ENCODE measurements at places on chromosomes 7 and 10. TPM values are rescaled to one million over a fixed set of nuclear protein-coding genes. Genes with fewer than 3 reads are reported as not detected.

- DNase-seq: no peak
Measured at GRCh38 chr10:102670871-102671434, 26.7 kb downstream of the TRIM8 start.

DNA sequence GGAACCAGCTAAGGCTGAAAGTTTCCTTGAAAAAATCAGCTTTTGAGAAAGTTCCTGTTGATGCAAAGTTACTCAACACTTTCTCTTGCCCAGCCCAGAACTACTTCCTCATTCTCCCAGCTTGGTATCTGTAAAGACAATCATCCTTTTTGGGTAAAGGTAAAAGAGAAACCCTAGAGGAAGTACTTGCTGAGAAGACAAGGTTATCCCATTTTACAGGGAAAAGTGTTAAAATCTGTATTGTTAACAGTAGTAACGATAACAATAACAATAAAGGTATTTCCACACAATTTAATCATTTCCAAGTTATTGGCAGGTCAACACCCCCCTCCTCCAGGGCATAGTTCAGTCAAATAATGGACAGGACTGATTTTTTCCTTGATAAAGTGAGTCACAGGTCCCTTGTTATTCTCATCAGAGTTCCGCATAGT lies 2.4 kb downstream of the ALOX5 start:
- no peak for DNase-seq

DNA sequence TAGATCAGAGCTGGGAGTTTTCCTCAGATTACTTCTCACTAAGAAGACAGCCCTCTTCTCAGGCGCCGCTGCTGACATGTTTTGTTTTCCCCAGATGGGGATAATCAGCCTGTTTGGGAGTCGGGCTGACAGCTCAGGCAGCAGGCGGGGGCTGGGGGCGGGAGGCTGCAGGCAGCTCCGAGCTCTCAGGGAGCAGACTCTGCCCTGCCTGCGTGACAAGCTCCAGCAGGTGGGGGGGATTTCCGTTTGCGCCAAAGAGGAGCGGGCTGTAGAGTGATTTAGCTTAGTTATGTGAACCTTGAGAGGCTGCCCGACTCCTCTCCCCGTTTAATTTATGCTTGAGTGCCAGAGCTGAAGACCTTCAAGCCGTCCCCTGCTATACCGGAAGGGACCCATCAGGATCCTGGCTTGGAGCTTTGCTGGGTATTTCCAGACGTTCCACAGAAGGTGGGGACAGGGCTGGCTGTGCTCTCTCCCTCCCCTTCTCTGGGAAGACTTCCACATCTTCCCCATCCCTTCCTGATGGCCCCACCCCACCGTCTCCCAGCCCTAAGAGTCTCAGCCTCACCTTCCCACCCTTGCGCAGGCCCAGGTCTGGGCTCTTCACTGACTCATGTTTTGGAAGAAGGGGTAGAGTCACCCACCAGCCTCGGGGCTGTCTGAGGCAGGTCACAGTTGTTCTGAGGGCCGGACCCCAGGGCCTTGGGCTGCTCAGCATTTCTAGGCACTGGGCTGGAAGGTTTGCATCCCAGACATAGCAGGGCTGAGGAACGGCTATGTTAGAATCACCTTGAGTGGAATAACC lies 24.7 kb upstream of the ADCYAP1R1 start:
- peak; percentile 95 for DNase-seq

DNA sequence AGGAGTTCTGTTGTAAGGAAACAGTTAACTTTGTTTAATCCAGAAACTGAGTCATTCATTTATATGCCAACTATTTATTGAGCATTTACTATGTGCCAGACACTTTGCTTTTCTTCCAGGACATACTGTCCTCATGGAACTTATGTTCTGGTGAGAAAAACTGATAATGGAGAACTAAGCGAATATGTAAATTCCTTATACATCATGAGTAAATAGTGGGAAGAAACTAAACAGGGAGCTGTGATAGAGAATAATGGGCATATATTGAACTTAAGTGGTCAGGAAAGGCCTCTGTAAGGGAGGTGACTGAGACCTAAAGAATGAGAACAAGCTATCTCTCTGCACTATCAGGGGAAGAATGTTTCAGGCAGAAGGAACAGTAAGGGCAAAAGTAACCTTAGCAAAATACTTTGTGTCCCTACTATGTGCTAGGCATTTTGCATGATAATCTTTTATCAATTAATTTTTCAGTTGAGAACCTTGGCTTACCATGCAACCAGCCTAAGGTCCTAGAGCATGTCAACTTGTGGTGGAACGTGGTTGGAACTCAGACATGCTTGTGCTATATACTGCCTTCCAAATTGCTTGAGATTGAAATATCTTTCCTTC lies 45.4 kb downstream of the ST7 start:
- DNase-seq: no peak

- no peak for DNase-seq
Measured at GRCh38 chr10:77498210-77498609, 139.4 kb downstream of the KCNMA1 start.

GRCh38 chr7:151867912-151868311 lies 9.0 kb downstream of the PRKAG2 start:
- no peak for DNase-seq

- peak; percentile 61 for DNase-seq
Measured at GRCh38 chr7:37433166-37433565, 15.5 kb downstream of the ELMO1 start.

- no peak for DNase-seq
Measured at GRCh38 chr10:18306031-18306430, 165.8 kb downstream of the CACNB2 start.

GRCh38 chr10:113285305-113285704 lies 267.5 kb upstream of the HABP2 start:
- peak; percentile 84 for DNase-seq

DNA sequence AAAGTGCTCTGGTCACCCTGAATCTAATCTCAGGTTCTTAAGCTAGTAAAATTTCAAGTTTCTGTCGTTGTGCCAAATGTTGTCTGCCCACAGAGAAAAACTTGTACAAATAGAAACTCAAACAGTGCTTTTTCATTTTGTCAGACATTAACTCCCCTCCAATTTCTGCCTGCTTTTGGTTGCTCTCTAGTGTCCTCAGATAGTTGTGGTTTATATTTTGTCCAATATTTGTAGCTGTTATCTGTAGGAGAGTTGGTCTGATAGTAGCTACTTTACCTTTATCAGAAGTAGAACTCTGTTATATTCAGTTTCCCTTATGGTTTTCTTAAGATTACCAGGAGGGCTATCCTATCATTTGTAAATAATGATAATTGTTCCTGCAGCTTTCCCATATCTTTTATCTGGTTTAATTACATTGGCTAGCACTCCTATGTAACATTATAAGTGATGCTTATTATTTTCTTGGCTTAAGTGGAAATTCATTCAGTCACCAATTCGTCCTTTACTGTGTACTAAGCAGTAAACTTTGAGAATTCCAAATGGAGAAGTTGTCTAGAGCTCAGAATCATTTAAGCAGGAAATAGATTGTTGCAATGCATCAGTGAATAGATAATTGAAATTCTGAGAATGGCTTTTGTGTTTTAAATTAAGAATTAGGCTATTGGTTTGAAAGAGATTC lies 91.0 kb downstream of the ANKIB1 start:
- no peak for DNase-seq

GRCh38 chr7:32025381-32026082 lies 44.7 kb downstream of the PDE1C start:
- DNase-seq: peak; percentile 38

DNA sequence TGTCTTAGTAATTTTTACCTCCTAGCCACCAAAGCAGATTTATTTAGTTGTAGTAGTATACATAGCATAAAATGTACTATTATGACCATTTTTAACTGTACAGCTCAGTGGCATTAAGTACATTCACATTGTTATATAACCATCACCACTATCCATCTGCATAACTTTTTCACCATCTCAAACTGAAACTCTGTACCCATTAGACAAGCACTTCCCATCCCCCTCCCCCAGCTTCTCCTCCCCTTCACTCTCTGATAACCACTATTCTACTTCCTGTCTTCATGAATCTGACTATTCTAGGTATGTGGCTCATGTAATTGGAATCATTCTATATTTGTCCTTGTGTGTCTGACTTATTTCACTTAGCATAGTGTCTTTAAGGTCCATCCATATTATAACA lies 71.9 kb downstream of the MRPL32 start:
- no peak for DNase-seq

DNA sequence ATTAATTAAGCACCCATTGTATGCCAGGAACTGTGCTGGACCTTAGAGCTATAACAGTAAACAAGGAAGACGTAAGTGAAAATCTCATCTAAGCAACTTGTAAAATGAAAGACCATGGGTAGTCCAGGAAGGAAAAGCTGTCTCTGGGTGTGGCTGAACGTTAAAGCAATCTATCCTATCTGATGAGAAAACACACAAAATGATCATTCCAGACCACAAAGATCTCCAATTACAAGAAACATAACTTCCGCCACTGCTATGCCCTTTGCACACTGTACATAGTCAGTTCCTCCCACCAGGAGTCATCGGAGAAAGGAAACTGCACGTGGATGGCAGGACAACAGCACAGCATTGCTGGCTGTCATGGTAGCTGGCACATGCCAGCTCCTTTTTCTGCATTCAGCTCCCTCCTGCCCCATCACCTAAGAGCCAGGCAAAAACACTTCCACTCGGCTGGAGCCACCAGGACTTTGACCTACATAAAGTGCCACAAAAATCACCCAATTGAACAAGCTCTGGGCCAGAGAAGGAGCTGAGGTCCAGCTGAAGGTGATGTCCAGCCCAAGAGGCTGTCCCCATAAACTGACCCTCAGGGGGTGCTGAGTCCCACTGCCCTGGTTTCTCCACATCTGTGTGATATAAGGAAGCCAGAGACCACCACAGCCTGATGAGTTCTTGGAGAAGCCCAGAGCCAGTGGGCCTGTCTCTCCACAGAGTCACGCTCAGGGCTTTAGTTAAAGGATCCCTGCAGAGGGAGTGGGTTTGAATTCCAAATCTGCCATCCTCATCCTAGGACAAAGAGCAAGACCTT lies 56.4 kb downstream of the STEAP1B start:
- DNase-seq: no peak

DNA sequence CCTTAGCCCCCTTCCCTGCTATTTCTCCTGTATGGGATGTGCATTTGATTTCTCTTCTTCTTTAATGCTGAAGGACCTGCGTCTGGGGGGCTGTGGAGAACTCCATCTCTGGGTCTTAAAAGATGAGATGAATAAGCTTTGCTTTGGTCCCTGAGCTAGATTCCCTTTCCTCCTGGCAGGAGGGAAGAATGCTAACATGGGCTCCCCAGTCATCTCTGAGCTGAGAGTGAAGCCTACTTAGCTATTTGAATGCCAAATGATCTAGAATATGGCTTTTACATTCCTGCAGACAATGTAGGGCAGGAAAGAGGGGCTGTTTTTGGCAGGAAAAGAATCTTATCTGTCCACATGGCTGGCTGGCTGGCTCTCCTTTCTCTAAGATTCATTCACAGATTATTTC lies 62.6 kb upstream of the EFCAB10 start:
- peak; percentile 11 for DNase-seq

GRCh38 chr10:95404462-95404858 lies 113.7 kb upstream of the PDLIM1 start:
- no peak for DNase-seq

- no peak for DNase-seq
Measured at GRCh38 chr10:93459466-93459865, 22.7 kb downstream of the MYOF start.

DNA sequence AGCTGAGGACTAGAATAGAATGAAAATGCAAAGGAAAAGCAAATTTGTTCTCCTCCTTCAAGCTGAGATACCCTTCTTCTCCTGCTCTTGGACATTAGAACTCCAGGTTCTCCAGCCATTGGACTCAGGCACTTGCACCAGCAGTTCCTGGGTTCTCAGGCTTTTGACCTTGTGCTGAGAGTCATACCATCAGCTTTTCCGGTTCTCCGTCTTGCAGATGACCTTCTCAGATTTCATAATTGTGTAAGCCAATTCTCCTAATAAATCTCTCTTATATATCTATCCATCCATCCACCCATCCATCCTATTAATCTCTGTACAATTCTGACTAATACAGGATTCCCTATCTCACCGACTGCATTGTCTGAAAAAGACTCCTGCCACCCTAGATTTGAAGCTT lies 108.3 kb downstream of the AHR start:
- DNase-seq: no peak

GRCh38 chr10:8919280-8919679 lies 864.8 kb downstream of the GATA3 start:
- DNase-seq: no peak

DNA sequence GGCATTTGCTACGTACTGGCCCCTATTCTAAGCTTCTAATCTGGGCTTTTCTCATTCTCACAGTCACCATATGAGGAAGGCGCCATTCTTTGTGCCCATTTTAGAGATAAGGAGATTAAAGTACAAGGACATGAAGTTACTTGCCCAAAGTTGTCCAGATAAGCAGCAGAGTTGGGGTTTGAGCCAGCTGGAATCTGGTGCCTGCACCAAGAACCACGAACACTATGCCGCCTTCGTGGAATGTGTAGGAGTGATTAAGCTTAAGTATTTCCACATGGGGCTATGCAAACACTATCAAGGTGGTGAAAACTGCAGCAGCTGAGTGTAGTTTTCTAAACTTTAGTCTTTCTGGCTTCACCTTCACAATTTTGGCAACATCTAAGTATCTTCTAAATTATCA lies 342.7 kb upstream of the ETV1 start:
- DNase-seq: no peak

GRCh38 chr7:12158334-12159060 lies 52.6 kb upstream of the TMEM106B start:
- no peak for DNase-seq

DNA sequence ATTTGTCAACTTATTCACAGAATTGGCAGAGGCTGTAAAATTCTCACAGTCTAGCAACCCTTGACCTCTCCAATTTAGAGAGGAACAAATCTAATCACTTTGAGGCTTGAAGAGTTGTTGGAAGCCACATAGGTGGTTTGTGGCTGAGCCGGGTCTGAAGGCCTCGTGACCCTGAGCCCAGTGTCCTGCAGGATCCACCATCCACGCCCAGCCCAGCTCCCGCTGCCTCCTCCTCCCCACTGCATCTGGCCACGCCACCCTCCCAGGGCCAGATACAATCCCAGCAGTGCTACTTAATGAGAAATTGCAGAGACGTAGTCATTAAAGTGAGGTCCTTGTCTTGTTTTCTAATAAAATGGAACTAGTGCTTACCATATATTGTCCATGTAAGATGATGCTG lies 81.4 kb upstream of the SHH start:
- no peak for DNase-seq

GRCh38 chr10:535952-536351 lies 153.5 kb downstream of the DIP2C start:
- no peak for DNase-seq

The NPSR1 gene
- total RNA-seq: not detected

The LLCFC1 gene
- not detected for total RNA-seq

The DNAH11 gene
- 1.8 TPM for total RNA-seq

The THSD7A gene
- total RNA-seq: 10.6 TPM

The TRDMT1 gene
- 14.4 TPM for total RNA-seq

The NFE2L3 gene
- total RNA-seq: 1.1 TPM

The ARHGEF5 gene
- 7.4 TPM for total RNA-seq

The CDK1 gene
- 59.5 TPM for total RNA-seq
